ENCODE measurements at places on chromosomes 5 and 9.

GRCh38 chr9:33187519-33188218 is 20.5 kb upstream of the B4GALT1 start:
- no peak for DNase-seq

DNA sequence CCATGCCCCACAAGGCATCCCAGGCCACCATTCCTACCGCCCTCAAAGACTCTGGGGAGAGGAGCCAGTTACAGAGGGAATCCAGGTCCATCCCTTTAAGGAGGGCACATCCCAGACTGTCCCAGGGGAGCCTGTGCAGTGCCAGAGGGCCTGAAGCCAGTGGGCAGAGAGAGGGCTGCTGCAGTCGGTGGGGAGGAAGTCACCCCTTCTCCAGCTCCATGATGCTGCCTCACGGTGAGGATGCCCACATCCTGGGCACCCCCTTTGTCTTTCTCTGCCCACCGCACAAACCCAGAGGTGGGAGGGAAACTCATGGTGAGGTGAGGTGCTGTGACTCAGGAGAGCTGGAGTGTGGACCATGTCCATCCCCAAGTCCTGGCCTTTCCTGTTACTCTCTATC is 26.2 kb upstream of the ANKRD33B start:
- DNase-seq = no peak

DNA sequence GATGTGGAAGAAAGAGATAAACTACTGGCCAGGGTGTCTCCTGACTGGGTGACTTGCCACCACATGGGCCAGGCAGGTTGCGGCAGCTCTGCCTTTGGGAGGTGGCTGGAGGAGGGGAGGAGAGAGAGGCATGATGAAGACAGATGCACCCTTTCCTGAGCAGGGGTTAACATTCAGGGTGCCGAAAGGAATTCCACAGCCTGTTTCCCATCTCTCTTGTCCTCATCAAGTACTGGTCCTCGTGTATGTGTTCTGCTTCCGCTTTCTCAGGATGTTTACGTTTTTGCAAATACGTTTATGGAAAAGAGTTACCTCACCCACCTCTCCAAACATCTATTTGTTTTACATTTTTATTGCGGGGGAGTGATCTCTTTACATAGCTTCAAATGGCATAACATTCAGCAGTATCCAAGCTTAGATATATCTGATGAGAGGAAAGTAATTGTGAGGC is 73.4 kb downstream of the C9orf85 start:
- DNase-seq = no peak

DNA sequence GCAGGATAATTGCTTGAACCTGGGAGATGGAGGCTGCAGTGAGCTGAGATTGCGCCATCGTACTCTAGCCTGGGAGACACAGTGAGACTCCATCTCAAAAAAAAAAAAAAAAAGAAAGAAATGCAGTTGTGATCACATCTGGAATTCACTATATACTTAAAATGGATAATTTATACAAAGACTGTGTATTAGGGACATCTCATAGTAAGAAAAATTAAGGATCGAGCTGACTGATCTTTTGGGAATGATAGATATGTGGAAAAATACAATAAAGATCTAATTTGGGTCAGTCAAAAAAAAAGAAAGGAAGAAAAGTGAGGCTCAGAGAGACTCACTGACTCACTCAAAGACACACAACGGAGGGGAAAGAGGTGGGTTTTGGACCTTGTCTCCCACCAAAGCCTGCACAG is 73.2 kb upstream of the STXBP1 start:
- no peak for DNase-seq

GRCh38 chr5:119400245-119400644 is 44.4 kb downstream of the TNFAIP8 start:
- no peak for DNase-seq

- no peak for DNase-seq
Observed at GRCh38 chr5:16936150-16936988, at the start of gene MYO10. Gene MYO10, minus strand, starts transcription at chr5:16936288. Its CDS starts 480 bp downstream, at chr5:16935808.

DNA sequence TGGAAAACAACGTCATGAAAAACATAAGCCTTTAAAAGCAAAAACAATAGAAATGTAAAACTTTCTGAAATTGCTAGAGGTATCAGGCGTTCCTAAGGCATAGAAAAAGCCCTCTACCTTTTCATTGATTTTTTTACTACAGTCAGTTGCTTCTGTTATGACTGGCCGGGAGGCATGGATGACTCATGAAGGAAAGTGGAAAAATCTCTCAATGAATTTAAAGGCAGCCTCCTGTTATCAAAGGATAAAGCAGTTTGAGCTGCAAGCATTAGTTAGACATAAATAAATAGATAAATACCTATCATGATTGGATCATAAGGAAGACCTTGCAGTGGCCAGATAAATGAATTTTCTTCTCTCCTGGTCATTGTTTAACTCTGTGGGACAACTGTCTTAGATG is 281.6 kb downstream of the MAST4 start:
- DNase-seq = no peak

DNA sequence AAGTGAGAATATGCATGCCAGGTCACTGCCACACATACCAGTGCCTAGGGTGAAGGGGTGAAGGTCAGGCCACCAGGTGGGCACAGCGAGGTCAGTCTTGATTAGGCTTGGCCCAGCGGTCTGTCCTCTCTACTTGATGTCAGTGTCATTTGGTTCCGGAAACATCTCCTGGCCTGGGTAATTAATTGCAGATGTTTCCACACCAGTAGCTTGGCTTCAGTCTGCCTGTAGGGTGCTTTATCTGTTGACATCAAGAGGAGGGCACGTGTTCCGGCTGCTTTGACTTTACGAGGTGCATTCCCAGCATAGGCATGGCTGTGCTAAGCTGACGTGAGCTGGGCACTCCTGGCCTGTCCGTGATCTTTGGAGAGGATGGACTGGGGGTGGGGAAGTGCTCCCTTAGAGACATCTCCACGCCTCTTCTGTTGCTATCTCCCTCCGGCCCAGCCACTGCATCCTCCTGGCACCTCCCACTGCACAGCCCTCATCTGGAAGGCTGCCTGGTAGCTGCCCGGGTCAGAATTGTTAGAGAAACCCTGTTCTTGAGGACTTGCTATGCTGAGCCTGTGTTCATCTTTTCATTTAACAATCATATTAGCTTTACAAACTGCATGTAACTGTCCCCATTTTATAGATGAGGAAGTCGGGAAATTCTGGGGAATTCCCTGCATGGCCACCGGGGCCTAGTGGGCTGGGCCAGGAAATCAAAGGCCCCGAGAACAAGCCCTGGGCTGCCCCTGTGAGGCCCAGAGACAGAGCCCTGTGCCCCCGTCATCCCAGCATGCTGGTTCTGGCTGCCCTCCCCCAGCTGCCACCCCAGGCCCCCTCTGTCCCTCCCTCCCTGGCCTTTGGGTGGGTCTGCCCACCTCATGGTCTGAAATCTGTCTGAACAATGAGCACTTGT is 29.1 kb downstream of the JADE2 start:
- DNase-seq = peak; percentile 58

- DNase-seq = no peak
Observed at GRCh38 chr5:178388386-178389025, 155.9 kb upstream of the PHYKPL start.

DNA sequence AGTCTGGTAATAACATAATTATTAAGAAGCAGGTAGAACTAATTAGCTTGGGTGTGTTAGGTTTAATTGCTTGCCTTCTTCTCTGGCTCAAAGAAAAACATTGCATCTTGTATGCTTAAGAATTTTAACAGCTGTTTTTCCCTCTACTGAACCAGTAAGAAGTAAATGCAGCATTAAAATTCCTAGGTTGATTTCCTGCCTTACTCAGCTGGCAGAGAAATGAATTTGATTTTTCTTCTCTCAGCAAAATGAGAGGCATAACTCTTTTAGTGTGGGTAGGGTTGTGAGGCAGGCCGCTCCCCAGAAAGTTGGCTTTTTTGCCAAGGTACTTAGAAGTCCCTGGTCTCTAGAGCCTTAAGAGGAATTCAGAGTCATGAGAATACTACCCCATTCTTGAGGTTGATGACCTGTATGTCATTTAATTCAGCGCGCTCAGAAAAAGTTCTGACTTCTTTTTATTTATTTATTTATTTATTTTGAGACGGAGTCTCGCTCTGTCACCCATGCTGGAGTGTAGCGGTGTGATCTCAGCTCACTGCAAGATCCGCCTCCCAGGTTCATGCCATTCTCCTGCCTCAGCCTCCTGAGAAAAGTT is 302.6 kb downstream of the ARHGEF28 start:
- DNase-seq = no peak

DNA sequence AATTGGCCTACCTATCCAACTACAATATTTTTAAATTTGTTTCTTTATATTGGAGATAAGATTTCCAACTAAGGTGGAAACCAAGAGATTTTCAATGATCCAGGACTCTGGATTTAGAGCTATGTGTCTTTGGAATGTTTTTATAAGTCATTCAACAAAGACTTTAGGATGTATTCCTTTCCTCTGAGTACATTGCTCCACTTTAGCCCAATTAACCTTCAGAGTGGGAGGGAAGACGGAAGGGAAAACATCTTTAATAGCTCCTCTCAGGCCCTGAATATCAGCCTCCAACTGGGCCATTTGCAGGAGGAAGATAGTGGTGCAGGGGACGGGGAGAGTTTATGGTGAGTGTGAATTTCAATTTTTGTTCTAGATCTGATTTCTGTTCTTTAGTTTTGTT is 239.2 kb downstream of the PIK3R1 start:
- DNase-seq = no peak

DNA sequence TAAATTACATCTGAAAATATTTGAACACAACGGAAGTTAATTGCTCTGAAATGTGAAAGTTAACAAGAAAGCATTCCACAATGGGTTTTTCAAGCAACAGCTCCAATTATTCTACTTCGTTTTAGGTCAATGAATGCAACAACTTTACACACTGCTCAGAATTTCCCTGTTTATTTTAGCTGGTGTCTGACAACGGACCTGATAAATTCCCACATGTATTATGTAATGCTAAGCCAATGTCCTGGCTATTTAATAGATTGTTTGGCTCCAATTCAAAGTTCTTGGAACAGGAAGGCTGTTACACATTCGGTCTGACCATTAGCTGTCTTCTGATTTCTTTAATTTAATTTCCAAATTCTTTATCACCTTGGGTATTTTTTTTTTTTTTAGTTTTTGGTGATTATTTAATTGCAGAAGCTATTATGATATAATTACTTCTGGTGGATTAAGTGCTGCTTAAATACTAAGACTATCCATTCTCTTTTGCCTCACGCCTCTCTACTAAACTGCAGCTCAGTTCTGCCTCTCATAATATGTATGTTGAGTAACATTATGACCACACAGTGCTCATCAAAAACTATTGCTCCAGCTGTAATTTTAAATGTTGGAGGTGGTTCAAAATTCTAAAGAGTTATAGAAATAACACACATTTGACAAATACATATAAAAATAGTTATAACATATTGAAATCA is 57.9 kb downstream of the MEF2C start:
- no peak for DNase-seq

DNA sequence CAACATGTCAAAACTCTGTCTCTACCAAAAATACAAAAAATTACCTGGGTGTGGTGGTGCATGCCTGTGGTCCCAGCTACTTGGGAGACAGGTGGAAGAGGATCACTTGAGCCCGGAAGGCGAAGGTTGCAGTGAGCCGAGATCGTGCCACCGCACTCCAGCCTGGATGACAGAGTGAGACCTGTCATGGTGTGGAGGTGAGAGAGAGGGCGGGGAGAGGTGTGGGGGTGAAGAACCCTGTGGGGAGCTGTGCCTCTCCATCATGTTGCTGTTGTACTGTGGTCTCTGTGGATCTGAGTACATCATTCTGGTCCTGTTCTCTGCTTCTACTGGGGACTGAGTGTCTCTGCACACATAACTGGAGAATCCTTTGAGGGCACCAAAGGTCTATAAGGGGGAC is 11.3 kb upstream of the SLC34A1 start:
- DNase-seq = peak; percentile 45

- DNase-seq = no peak
Observed at GRCh38 chr5:69288069-69288468, 44.5 kb downstream of the CCDC125 start.

DNA sequence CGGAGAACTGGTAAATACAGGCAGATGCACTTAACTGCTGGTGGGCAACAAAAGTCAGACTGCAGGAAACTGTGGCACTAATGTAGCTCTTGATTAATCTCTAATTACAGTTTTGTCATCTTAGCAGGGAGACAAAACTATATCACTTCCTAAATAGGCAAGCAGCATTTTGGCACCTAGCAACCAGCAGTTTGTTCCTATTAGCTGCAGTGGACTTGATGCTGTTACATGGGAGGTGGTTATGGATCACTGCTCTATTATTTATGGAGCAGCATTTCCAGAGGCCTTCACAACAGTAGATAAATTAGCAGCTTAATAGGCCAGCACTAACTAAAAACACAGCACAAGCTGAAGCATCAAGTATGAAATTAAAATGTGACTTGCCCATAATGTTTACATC is 518.3 kb upstream of the ITGA1 start:
- no peak for DNase-seq
